ENCODE measurements at places on chromosomes 2 and 18. TPM values are rescaled to one million over a fixed set of nuclear protein-coding genes. Genes with fewer than 3 reads are reported as not detected.

IL1RN gene
- 3.7 TPM for total RNA-seq

NETO1 gene
- not detected for total RNA-seq

FTCDNL1 gene
- total RNA-seq, result 2.2 TPM

SGPP2 gene
- total RNA-seq, result 0.12 TPM

FAM124B gene
- total RNA-seq, result 0.45 TPM

OTOF gene
- 0.50 TPM for total RNA-seq

- no peak for DNase-seq
Observed at GRCh38 chr2:40611196-40611595, 159.3 kb upstream of the SLC8A1 start.

DNA sequence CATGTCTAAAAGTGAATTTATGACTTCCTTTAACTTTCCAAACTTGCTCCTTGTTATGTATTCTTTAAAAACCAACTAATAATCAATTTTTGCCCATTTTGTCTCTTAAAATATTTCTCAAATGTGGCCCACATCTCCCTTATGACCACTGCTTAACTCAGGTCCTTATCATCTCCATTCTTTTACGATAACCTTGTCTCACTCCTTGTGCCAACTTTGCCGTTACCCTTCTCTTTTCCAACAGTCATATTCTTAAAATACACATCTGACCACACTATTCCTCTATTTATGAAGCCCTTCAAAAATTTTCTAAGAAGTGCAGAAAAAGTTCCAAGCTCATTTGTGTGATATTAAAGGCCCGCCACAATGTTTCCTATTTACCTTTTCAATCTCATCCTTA is 47.8 kb downstream of the PPP1R1C start:
- DNase-seq, result no peak

DNA sequence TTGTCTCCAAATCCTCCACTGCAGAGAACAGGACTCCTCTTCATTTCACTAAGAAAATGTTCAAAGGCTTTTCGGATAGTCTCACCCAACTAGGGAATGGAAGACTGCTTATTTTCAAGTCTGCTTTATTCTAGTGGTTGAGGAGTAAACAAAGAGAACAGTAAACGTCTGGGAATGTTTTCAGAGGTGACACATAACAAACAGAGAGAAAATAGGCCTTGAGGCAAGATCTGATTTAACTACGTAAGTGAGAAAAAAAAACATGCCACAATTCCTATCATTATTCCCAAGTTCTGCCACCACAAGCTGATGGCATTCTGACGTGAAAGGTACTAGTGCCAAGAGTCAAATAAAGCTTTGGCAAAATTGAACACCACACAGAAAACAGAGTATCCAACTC is 16.7 kb upstream of the WIPF1 start:
- no peak for DNase-seq

DNA sequence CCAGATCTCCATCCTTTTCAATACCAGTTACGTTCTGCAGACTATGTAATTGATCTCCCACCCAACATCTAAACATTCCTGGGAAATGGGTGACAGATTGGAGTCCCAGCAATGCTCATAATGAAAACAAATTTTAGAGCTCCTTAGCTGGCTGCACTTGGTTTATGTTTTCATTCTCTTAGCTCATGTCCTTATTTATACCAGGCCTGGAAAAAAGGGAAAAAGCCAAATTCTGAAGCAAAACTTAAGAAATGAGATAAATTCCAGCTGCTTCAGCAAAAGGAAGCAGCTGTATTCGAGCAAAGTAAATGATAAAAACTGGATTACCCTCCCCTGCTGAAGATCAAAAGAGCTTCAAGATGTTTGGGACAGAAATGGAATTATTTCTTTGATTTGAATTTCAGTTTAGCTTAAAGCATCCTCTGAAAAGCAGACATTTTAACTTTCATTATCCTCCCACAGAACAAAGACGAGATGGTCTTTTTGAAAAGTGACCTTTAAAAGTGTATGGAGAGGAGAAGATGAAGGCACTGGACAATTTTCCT is 196.5 kb upstream of the THUMPD2 start:
- DNase-seq, result no peak

- no peak for DNase-seq
Observed at GRCh38 chr2:217515615-217516309, 487.0 kb downstream of the TNS1 start.

DNA sequence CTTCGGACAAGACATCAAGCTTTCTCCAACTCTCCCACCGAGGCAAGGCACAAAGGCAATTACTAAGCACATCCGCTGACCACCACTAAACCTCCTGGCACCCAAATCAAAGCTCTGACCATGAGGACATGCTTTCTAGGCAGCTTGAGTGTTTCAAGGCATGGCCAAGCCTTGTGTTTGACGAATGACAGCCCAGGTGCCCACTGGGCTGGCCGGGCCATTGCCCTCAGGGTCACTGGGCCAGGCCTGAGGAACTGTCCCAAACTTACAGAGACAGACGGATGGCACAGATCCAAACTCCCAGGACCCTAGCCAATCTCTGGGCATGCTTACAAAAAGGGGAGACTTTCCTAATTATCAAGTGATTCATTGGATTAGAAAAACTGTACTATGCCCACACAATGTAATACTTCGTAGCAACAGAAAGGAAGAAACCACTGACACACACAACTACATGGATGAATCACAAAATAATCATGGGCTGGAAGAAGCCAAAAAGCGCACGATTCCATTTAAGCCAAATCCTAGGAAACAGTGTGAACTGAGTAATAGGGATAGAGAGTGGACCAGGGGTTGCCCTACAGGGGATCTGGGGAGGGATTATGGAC is 20.2 kb downstream of the CRACDL start:
- DNase-seq, result no peak

- DNase-seq, result no peak
Observed at GRCh38 chr2:19119326-19120001, 239.0 kb downstream of the OSR1 start.

DNA sequence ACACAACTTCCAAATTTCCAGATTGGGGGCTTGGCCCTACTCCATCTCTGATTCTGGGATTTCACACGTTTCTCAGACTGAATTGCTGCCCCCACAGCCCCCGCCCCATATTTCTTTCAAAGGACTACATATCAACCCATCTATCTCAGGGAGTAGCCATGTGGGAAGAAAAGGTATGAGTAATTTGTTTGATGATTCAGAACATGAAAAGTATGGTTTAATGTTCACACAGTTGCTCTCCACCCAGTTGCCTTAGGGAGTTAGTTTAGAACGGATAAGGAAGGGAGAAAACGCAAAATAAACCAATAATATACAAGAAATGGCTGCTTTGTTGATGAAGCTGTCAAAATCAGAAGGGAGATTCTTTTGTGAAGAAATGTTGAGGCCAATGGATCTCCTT is 145.1 kb downstream of the PIEZO2 start:
- no peak for DNase-seq

- DNase-seq, result no peak
Observed at GRCh38 chr2:229539628-229540027, 174.7 kb downstream of the DNER start.

DNA sequence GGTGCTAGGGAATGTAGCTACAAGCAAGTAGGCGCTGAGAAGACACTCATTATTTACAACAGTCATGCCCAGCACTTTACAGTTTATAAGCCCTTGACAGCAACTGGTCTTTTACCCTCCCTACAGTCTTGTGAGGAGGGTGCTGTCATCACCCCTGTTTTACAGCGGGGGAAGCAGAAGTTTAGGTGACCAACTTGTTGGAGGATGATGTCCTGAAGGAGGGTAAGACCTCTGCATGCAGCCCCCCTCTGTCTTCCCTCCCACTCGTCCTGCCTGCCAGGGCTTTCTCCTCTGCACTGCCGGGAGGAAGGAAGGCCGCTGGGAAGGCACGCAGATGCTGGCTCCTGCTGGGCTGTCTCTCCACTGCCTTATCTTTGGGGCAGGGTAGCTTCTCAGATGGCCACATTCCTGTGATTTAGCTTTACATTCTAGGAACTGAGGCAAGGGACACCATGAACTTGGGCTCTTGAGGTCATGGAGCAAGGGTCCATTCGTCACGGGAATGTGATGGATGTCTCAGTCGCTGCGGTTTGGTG is 972 bp downstream of the IL1R1 start:
- DNase-seq, result no peak

GRCh38 chr18:52569492-52569891 is 229.5 kb downstream of the DCC start:
- DNase-seq, result no peak

GRCh38 chr2:73101626-73102256 is 11.0 kb downstream of the RAB11FIP5 start:
- no peak for DNase-seq

DNA sequence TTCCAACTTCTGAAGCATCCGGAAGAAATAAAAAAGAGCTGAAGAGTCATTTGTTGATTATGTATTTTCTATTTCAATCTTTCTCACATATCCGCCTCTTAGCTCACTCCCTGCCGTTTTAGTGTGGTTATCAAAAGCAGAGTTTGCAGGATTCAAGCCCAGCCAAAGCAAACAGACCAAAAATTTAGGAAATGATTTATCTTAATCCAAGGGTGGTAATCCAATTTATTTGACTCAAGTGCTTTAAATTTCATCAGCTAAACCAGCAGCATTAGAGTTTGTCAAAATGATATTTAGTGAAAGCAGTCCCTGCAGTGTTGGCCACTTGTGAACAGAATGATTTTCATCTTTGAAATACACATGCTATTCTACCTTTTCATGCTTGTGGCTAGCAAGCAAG is 129.3 kb upstream of the CCDC68 start:
- DNase-seq, result no peak

DNA sequence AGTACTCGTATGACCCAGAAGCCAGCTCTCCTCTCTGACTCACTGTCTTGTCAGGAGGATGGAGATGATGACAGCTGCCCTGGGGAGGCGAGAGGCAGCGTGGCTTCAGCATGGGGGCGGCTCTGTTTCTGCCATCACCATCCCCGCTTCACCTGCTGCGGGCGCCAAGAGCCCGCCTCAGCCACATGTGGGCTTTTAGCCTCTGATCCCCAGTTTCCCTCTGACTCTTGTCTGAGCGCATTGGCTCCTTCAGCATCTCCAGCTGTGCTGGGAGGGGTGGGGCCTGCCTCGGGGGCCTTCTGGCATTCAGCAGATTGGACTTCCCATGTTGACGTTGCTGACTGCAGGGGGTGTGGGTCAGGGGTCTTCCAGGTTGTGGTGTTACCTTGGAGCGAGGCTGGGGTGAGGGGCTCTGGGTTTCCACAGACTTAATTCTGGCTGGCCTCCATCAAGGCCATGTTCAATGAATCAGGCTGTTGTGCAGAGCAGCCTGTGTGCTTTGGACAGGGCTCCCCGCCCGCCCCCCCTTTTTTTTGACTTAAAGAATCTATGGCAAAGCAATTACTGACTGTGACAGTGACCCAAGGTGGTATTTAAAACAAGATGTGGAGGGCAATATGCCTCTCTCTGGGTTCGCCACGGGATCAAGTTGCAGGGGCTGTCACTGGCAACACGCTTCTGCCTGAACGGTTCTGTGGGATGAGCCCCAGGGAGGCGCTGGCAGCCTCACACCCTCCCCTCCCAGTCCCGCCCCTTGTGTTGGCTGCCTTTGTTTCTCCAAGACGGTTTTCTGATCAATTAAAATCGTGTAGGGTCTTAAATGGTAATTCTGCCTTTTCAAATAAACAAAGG is 228.3 kb downstream of the LDLRAD4 start:
- no peak for DNase-seq

GRCh38 chr2:151040039-151040438 is 221.6 kb downstream of the RBM43 start:
- DNase-seq, result no peak

- DNase-seq, result no peak
Observed at GRCh38 chr18:76847916-76848315, 25.6 kb downstream of the ZNF236 start.

DNA sequence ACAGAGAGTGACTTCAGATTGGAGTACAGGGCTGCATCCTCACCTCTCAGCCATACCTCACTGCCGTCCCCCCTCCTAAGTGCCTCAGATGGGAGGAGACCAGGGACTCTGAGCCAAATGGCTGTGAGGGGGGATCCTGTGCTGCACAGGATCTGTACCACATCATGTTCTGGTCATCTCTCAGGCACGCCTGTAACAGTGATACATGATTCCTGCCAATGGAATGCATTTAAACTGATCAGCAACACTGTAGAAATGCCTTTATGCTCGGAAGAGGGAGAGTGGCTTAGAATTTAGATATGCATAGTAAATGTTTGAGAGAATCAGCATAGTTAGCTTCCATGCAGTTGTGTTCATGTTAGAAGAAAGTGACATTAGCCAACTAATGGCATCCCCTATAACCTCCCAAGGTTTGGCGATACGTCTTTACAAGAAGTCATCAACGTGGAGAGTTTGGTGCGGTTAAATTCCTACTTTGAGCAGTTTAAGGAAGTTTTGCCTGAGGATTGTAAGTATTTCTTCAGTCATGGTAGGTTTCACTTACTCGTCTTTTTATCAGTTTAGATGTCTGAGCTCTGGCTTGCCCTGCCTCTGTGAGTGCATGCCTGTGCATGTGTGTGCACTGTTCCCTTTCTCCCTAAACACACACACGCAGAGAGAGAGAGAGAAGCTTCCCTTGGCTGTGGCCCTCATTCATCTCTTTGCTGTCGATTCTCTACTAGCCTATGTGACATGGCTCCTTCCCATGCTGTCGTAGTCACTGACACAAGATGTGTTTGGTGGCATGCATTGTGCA is 40.0 kb downstream of the COA5 start:
- no peak for DNase-seq

DNA sequence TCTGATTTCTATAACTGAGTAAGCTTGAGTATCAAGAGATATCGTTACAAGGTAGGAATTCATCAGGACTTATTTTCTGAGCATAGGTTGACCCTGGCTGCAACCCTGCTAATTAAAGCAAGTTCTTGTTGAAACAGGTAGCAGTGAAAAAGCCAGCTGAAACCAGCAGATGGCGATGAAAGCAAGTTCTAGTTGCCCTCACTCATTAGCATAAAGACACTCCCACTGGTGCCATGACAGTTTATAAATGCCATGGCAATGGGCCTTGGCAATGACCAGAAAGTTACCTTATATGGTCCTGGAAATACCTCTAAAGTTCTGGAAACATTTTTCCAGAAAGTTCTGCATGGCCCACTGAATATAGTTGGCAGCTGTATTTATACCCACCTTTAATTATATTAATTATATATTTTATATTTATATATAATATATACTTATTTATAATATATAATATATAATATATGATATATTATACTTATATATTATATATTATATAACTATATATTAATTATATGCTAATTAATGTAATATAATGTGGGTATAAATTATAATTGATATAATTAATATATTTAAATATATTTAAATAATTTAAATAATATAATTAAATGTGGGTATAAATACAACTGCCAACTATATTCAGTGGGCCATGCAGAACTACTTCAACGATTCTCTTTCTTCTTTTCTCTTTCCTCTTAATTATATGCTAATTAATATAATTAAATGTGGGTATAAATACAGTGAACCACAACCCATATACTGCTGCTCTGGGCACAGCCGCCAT is 188.0 kb downstream of the CDH7 start:
- DNase-seq, result no peak

DNA sequence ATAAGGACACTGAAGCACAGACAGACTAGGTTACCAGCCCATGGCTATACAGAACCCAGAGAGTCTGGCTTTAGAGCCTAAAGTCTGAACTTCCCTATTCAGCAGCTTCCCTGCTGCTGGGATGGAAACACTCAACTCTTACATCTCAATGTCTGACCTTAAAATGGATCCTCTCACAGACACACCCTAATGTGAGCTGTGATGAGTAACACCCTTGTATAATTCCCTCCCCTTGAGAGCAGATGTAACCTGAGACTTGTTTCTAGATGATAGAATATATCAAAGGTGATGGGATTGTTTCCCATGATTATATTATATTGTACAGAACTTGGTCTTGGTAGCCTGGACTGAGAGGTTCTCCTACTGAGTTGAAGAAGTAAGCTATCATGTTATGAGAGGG is 577.1 kb upstream of the KLHL29 start:
- no peak for DNase-seq
